ENCODE measurements at places on chromosomes 5 and 9. TPM values are rescaled to one million over a fixed set of nuclear protein-coding genes. Genes with fewer than 3 reads are reported as not detected.

- no peak for DNase-seq
These were observed 66.1 kb downstream of the RAI14 start for GRCh38 chr5:34722183-34722582.

DNA sequence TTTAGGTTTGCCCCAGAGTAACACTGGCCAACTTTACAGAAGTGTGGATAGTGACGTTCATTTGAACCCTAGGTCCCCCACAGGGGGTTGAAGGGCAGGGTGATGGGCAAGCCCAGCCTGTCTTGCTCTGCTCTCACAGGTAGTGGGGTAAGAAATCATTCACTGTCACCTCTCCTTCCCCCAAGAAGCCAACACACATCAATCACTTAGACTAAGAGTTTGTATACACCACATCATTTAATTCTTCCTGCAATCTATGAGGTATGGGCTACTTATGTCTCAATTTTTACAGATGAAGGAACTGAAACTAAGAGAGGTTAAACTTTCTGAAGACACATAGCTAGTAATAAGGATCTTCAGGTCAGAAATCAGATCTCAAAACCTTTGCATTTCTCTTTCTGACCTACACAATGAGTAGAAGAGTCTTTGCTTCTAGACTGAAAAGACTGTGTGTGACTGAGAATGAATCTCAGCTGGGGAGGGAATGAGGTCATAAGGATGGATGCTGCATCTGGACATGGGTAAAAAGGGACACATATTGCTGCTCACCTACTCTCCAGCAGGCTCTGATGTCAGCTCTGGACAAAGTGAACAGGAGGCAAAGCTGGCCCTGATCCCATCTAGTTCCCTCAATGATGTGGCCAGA is 81.0 kb upstream of the EQTN start:
- no peak for DNase-seq

GRCh38 chr9:75051285-75051684 is 23.2 kb upstream of the CARNMT1 start:
- DNase-seq: no peak

GRCh38 chr9:134758949-134759607 is 117.5 kb downstream of the COL5A1 start:
- no peak for DNase-seq

ZNF300 gene
- total RNA-seq: 0.74 TPM

All from right atrium auricular region (tissue), 2 donors.